ENCODE measurements at places on chromosomes 5 and 9.

DNA sequence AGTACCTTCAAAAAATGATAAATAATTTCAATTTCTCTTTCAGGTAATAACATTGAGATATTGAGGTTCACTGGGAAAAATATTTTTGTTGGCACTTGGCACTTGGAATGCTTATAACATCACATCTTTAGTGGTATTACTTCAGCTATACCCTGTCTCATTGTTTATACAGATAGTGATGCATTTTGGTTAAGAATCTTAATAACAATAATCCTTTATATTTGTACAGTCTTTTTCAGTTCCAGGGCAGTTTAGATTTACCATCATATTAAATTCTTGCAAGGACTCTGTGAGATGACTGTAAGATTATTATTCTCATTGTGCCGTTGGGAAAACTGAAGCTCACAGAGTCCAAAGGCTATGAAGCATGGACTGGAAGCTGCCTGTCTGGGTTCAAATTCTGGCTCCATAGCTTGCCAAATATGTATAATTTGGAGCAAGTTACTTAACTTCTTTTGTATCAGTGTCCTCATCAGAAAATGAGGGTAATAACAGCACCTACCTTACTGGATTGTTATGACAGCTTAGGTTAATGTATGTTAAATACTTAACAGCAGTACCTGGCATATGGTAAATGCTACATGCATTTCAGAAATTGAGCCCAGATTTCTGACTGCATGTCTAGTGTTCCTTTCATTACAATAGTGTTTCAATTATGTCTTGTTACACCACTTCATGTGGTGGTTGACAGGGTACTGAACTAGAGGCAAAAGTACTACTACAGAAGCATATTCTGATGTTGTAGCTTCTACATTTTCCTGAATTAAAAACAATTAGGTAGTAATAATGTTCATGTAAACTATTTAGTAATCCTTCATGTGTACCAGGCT is 272.2 kb downstream of the PLK2 start:
- no peak for DNase-seq

- no peak for DNase-seq
Observed at GRCh38 chr5:136907371-136907770, 542.0 kb upstream of the TRPC7 start.

GRCh38 chr5:93296338-93296737 is 284.7 kb downstream of the NR2F1-AS1 start:
- no peak for DNase-seq

GRCh38 chr5:171820561-171820960 is 34.9 kb downstream of the SMIM23 start:
- no peak for DNase-seq

DNA sequence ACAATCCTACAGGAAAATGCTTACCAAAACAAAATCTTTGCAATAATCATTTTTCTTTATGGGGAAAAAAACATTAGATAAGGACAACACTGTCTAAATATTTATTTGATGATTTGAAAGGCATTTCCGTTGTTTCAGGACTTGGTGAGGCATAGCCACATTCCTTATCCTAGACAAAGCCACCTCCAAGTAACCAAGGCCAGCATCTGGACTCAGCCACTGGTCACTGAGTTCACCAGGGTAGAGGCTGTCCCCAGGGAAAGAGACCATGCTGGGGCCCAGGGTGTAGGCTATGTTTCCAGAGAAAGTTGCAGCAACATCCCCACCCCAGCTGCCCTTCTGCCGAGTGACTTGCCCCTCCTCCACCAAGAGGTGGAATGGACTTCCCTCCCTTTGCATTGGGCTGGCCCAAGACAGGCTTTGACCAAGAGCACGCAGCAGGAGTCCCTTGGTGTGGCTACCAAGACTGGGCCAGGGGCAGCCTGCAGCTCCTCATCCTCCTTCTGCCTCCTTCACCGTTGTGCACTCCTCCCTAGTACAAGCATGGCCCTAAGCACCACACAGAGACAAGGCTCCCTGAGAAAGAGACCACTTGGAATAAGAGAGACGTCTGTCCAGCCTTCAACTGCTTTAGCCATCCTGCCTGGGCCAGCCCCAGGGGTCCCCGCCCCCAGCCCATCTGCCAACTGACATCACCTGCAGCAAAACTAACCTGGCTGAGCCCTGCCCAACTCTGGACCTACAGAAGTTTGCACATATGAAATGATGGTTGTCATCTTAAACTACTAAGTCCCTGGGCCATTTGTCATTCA is 68.1 kb upstream of the SPIN1 start:
- no peak for DNase-seq

- no peak for DNase-seq
Observed at GRCh38 chr5:180771839-180772238, 30.8 kb downstream of the MGAT1 start.

GRCh38 chr5:93599399-93600120 is 16.5 kb downstream of the NR2F1 start:
- DNase-seq = no peak

DNA sequence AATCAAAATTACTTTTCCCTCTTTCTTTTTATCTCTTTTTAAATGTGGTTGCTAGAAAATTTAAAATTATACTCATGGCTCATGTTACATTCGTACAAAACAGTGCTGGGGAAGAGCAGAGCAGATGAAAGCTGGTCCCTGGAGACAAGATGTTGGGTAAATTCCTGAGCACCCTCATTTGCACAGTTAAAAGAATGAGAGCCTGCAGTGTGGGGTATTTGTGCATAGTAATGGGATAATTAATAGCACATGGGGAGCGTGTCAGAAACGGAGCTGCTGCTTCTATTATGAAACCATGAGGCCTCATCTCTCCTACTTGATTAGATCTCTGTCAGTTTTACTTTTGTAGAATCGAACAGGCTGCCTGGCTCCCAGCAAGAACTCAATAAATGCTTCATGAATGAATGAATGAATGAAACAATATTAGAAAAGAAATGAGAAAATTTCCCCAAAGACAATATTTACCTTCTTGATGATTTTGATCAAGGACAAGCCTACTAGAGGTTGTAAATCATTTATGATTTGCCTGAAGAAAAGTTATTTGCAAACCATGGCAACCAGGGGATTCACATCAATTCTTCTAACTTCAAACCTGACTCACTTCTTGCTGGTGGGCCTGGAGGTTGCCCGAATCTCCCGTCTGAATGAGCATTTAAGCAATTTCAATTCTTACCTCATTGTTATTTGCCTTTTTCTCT is 177.2 kb upstream of the TUT7 start:
- no peak for DNase-seq

DNA sequence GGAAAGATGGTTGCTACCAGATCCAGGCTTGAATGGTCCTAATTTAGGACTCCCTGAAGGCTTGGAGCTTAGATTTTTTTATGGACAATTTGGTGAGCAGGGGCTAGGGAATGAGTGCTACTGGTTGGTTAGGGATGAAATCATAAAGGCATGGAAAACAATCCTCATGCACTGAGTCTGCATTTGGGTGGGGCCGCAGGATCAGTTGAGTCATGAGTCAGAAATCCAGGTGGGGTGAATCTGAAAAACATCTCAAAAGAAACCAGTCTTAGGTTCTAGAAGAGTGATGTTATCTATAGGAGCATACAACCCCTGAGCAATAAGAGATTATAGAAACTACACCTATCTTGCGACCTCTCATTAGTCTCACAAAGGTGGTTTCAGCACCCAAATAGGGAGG is 300.0 kb downstream of the KIF4B start:
- DNase-seq = no peak

GRCh38 chr9:2284770-2285169 is 269.6 kb downstream of the SMARCA2 start:
- DNase-seq = no peak

DNA sequence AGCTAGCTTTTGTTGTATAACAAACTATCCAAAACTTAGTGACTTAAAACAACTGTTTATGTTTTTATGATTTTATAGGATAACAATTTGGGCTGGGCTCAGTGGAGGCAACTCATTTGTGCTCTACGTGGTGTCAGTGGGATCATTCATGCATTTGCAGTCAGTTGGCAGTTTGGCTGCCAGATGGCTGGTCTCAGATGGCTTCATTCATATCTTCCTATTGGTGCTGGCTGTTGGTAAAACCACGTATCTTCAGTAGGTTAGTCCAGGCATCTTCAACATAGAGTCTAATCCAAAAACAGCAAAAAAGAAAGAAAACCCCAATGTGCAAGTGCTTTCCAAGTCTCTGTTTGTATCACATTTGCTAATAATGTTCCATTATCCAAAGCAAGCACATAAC is 51.7 kb upstream of the RIC1 start:
- no peak for DNase-seq

DNA sequence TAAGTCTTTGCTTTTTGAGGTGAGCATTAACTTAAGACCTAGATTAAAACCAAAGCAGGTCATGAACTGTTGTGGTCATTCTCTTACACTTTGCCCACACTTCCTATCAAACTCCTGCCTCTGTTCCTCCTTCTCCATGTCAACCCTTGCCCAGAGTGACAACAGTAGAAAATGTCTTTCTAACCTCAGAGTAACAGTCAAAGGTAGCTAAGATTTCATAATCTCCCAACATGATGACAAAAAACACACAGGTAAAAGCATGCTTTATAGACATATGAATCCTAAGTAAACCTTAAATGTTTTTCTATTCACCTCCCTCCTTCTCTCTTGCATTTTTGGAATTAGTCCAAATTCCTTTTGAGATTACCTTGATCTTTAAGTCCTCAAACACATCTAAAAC is 422.3 kb downstream of the SPATA31D1 start:
- no peak for DNase-seq

GRCh38 chr5:136814619-136815378 is 449.5 kb upstream of the TRPC7 start:
- no peak for DNase-seq

DNA sequence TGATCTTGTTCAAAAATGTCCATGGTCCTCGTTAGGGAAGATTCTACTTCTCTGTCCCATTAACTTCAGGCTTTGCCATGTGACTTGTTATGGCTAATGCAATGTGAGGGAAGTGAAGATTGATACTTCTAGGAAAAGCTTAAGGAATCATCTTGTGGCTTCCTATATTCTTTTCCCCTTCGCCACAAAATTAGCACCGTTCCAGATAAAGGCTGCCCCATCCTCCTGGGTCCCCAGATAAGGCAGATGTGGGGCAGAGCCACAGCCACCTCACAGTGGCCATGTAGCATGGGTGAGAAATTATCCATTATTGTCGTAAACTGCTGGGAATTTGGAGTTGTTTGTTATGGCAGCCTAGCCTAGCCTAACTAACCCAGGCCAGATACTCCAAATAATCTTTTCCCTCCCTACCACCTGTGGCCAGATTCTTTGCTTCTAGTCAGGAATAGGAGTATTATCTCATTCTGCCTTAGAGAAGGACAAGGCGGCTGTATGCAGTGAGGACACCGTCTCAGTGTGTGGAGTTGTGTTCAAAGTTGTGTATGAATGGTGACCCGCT is 31.9 kb upstream of the BOD1 start:
- no peak for DNase-seq

GRCh38 chr5:79183011-79183410 is 52.9 kb upstream of the JMY start:
- DNase-seq = no peak

DNA sequence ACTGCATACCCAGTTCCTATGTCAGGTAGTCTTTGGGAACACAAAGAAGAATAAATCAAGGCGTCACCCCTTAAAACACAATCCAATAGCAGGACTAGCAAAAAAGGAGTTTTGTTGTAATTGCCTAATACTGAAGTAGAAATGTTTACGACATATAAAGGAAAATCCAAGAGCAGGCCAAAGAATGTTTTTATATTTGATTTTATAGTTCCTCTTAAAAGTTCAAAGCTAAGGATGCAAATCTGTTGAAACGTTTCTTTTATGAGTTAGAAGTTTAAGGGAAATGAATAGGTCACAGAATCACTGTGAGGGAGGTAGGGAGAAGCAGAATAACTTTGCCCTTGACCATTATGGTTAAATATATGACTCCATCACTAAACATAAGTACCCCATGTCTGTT is 136.1 kb downstream of the PAM start:
- no peak for DNase-seq

GRCh38 chr5:106755789-106756188 is 914.9 kb downstream of the EFNA5 start:
- peak; percentile 14 for DNase-seq

GRCh38 chr9:7171396-7172153 is 413.8 kb downstream of the KDM4C start:
- DNase-seq = no peak

DNA sequence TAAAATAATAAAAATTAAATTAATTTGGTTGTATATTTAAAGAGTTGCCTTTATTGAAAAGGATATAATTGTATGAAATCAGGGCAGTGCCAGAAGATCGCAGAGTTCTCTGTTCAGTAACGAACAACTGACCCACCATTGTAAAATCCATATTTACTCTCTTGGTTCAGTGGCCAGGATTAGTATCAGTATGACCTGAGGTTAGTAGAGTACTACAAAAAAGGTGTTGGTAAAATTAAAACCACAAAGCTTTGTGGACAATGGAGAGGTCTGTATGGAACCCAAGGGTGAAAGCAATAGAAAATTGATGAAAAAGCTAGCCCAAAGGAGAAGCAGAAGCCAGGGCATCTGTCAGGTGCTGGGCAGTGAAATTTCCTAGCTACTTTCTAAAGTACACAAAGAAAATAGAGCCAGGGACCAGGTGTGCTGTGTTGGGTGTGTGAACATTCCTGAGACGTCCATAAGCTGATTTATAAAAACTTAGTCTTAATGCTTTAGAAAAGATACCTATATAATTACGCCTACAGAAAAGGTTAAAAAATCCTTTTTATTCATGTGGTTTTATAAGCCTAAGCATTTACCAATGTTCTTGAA is 159.5 kb downstream of the AOPEP start:
- no peak for DNase-seq

DNA sequence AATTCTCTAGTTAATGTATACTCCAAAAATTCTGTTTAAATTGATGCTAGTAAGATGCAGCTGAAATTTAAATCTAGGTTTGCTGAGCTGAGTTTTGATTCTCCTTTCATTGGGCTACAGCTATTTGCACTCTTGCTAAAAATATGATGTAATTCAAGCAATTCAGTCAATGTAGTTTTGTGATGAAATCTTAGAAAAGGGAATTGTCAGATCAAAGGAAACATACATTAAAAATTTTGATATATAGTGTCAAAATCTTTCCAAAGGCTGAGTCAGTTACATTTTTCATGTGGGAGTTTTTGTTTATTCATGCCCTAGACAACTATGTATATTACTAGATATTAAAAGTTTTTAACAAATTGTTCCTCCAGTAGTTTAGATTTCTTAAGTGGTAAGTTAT is 334.9 kb upstream of the DAB2 start:
- DNase-seq = no peak

- DNase-seq = no peak
Observed at GRCh38 chr9:125852386-125852785, 105.2 kb downstream of the PBX3 start.
